ENCODE measurements at places on chromosomes 1 and 21.

GRCh38 chr1:57721001-57721400 lies 297.1 kb upstream of the DAB1 start:
- no peak for DNase-seq

DNA sequence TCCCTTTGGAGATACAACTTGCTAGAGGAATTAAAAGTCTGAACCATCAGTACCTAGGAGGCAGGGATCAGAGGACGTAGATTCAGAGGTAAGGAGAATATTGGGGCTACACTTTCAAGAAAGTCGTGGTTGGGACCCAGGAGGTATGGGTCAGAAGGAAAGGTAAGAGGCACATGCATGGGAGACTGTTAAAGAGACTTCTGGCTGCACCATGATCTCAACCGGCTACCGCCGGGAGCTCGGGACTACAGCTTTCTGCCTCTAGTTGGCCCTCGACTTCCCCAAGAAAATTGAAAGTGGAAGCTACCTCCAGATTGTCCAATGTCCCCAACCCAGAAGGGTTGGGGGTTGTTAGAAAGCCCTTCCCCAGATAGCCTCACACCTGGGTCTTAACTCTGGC lies 355.7 kb upstream of the TMPRSS15 start:
- no peak for DNase-seq

DNA sequence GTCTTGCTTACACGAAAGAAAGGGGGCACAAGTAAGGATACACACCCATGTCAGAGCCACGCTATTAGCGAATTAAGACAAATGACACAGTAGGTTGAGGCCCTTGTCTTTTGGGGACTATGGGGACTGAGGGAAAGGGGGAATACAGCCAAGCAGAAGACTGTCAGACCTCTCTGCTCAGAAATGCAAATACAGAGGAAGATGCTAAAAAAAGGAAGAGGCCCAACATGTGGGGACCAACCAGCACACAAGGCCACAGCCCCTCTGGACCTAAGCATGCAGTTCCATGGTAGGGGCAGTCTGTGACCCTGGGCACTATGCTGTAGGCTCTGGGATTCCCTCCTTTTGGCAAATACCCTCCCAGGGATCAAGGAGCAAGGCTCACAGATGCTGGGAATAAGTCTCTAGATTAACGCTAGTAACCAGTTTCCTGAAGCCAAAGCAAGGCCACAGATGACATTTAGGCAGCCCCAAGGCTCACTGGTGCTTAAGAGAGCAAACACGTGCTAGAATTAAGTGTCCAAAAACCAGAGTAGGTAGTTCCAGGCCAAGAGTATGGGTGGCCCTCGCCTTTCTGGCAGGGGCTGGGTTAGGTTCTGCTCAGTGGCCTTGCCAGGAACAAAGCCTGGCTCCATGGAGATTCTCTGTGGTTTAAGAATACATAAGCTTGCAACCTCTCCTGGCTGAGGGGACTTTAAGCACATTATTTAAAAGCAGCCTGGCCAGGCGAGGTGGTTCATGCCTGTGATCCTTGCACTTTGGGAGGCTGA lies 38.2 kb downstream of the RABIF start:
- peak; percentile 39 for DNase-seq

DNA sequence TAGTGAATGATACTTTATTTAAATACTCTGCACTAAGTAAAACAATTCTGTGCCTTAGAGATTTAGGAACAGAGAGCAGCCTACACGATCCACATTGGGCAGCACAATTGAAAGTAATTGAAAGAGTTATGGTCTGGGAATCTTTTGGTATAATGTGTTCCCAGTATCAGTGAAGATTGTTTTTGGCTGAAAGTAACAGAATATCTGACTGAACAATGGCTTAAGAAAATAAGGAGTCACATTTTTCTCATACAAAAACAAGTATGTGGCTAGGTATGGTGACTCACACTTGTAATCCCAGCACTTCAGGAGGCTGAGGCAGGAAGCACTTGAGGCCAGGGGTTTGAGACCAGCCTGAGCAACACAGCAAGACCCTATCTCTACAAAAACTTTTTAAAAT lies 306.2 kb downstream of the NFIA start:
- no peak for DNase-seq

GRCh38 chr1:55117941-55118340 lies 78.6 kb downstream of the PCSK9 start:
- DNase-seq: no peak

DNA sequence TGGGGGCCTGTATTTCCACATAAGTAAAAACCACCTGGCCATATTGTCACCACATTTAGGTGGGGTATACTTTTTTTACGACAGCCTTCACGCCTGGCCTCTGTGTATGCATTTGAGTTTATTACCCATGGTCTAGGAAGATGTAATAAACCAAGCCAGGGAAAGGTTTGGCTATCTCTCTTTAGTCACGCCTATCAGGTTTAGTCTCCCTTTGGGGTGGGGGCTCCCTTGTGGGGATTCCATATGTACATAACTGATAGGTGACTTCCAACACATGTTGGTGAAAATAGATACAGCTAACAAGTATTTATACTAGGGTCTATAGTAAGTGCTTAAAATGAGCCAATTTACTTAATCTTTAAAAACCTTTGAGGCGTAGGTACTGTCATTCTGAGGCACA lies 4.2 kb downstream of the YBX1 start:
- no peak for DNase-seq

DNA sequence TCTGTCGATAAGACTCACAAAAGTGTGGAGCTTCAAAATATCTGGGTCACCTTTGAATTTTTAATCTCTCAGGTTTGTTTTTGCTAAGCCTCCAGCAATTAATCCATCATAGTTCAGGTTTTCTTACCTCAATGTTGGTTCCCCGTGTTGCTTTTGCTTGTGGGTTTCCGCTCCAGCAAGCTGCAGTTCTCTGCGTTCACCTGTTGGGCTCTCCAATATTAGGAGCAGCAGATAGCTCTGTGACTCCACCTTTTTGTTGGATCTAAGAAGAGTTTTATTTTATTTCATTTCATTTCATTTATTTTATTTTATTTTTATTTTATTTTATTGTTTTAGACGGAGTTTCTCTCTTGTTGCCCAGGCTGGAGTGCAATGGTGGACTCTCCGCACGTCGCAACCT lies 335.5 kb downstream of the COL11A1 start:
- DNase-seq: no peak

- DNase-seq: no peak
Measured at GRCh38 chr1:96355961-96356360, 365.6 kb upstream of the PTBP2 start.

DNA sequence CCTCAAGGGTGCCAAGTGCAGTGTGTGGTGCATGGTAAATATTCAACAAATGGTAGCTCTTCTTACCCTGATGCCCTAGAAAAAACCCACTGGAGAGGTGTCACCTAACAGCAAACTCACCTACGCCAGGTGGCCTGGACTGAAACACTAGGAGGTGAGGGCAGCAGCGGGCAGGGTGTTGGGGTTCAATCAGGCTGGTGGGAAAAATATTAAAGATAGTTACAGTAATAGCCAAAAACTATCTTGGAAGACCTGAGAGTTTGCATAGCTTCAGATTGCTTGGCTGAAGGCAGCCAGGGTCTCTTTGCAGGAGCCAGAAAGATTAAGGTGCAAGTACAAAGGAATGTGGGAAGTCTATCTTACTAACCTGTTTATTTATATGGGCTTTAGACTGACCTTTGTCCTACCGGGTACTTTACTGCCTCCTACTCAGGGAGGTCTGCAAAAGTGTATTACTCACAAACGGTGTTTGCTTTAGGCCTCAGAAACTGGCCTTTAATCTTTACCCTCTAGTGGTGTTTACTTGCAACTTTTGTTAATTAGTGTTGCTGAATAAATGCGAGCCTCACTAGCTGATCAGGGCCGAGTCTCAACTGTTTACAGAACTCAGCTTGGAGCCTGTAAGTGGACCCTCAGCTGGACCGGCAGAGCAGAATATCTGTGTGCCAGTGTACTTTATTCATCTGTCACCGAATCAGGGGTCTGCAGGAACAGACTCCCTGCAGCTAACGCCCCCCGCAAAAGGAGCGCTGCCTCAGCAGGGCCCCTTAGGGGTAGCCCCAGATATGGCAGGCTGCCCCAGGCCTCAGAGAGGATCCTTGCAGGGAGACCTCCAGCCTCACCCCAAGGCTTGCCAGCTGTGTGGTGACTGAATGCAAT lies 63.9 kb downstream of the SYF2 start:
- no peak for DNase-seq

GRCh38 chr21:30349572-30349971 lies 1.2 kb upstream of the KRTAP23-1 start:
- DNase-seq: no peak

- DNase-seq: no peak
Measured at GRCh38 chr1:12383001-12383400, 153.2 kb downstream of the VPS13D start.

DNA sequence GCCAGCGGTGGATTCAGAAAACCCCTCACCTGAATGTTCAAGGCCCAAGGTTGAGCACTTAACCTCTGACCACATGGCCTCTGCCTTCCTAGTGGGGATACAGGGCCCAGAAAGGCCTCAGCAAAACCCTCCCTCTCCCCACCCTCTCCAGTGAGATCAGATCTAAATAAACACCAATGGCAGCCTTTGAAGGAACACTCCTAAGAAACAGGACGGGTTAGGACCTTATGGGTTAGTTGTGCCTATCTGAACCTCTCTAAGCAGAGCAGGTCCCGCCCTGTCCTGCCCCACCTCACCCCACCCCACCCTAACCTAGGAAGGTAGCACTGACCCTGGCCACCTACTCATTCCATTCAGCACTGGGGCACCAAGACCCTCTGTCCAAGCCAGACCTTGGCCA lies 7.9 kb upstream of the GRHL3 start:
- DNase-seq: no peak

DNA sequence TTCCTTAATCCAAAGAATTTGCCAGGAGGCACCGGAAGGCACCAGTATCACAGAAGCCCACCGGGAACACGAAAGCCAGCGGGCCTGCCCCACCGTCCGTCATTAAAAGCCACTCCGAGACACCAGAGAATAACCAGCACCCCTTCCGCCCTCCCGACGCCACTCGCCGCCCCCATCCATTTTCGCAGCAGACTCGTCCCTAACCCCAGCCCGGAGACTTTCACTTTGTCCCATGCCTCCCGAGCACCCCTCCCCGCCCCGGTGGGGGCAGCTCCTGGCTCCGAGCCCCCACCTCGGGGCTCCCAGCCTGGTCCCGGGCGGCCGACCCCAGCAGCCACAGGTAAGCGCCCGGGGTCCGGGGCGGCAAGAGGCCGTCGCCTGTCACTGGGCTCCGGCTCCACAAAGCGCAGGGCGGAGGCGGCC lies 105.4 kb downstream of the SLC45A1 start:
- peak; percentile 53 for DNase-seq

GRCh38 chr1:112706505-112707220 lies at the start of gene RHOC:
RHOC (minus strand) TSS chr1:112707127; CDS start chr1:112703799, 3,328 bp downstream.
- DNase-seq: peak; percentile 81

- DNase-seq: no peak
Measured at GRCh38 chr1:208206092-208206698, 38.0 kb downstream of the PLXNA2 start.

DNA sequence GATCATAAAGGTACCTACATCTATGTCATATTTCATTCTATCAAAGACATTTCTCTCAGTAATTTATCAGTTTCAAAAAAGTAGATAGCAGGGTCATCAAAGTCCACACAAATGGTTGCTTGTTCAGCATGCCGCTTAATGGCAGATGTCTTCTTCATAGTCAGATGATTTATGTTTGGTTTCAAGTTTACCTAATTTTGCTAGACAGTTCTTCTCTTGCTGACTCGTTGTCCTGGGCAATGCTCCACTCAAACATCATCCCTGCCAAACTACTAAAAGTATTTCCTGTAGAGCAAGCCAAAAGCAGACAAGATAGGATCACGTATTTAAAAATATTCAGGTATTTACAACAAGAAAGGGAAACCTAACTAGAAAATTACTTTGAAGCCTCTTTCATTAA lies 13.6 kb downstream of the NUP210L start:
- DNase-seq: no peak

DNA sequence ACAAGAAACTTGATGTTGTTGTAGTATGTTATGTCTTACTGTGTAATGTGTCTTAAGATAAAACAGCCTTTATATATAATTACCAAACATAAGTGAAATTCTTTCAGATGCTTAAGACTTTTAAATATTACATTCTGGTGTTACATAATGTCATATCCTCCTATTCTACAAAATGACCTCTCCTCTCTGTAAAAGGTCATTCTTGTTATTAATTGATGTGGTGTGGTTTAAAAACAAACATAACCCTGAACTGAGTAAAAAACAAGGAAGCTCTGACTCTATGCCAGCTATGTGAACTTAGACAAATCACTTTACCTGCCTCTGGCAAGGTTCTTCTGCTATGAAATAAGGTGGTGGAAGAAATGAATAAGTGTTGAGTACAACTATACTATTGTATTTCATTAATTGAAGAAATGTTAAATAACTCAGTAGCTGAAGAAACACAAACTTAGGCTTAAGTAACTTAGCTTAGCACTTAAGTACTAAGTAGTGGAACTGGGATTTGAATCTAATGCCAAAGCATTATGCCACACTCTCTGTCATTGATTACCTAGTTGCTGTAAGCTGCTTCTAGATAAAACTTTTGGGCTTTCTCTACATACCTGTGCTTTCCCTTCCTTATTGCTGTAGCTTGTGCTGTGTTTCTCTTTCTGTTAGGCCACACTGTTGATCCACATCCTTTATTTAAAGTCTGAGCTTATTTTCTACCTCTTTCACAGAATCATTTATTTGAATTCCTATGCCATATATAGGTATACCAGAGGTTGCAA lies 859 bp upstream of the ANGPTL1 start:
- no peak for DNase-seq

- DNase-seq: no peak
Measured at GRCh38 chr1:232538224-232538942, 91.5 kb downstream of the SIPA1L2 start.

GRCh38 chr1:235088907-235089306 lies 39.7 kb downstream of the TOMM20 start:
- DNase-seq: no peak

GRCh38 chr1:211596418-211597181 lies 17.6 kb upstream of the SLC30A1 start:
- no peak for DNase-seq

DNA sequence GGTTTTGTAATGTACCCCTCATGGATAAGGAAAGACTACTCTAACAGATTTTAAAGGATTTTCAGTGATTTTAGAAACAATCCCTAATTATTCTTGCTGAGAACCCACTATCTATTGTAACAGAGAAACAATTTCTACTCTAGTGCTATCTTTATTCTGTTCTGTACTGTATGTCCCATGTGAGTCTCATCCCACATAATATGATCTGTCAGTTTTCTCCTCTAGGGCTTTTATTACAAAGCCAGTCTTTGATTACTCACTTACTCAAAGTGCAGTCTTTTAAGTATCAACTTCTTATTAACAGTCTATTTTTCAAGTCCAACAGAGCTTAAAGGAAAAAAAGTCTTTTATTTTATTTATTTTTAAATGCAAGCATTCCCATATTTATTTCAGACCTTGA lies 54.8 kb downstream of the CTH start:
- no peak for DNase-seq

DNA sequence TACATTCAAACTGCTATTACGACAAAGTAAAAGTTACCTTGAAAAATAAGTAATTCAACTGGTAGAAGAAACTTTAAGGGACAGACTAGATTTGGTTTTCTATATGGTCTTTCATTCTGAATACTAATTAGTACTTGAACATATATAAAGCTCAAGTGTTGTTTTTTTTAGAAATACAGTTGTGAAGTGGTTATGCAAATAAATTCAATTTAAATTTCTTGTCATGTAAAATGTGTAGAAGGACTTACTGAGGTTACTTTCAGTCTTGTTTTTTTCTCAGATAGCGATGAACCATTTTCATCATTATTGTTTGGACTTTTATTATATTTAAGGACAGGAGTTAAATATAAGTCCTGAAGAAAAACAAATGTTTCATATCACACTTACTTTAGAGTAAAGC lies 24.4 kb downstream of the HS2ST1 start:
- DNase-seq: no peak

GRCh38 chr1:223258751-223259198 lies 105.2 kb downstream of the SUSD4 start:
- DNase-seq: no peak
